Adipocyte (in vitro differentiated cells): ENCODE measurements at places on chromosomes 7 and 10.

DNA sequence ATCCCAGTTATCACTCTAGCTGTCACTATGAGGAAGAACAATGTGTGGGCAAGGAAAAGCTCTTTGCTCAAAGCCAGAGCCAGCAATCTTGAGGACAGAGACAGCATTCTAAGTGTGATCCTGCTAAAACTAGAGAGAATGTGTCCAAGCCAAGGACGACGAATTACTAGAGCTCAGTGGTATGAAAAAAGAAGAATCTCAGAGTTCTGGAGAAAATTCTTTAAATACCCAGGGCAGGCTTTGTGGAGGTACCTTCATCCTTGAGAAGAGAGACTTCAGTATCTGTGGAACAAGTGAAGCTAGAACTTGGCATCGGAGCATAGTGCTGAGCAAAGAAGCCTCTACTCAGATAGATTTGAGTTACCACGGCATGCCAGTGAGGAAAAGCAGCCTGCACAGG, 209.8 kb downstream of the TRIL start:
- DNase-seq, result no peak

GRCh38 chr10:109933984-109934565, 10.8 kb upstream of the XPNPEP1 start:
- no peak for DNase-seq

DNA sequence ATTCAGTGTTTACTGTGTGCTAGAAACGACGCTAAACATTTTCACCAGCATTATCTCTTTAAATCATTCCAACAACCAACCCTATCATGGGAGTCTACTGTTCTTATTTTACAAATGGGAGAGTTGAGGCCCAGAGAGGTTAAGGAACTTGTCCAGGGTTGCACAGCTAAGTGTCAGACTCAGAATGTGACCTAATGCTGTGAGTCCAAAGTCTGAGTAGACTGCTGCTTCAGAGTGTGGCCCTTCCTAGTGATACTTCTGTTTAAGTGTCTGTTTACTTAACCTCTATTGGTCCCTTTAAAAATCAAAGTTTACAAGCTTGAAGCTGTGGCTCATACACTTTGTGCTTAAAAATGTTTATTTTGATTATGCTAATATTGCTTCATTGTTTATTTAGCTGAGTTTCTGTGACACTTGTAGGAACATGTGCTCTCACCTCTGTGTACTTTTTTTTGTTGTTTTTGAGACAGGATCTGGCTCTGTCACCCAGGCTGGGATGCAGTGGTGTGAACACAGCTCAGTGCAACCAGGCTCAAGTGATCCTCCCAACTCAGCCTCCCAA, 84.4 kb upstream of the SYPL1 start:
- DNase-seq, result no peak

- peak; percentile 98 for DNase-seq
Measured at GRCh38 chr7:131027287-131027773, 293.3 kb upstream of the KLF14 start.

GRCh38 chr7:83870515-83870914, 221.6 kb upstream of the SEMA3E start:
- DNase-seq, result no peak

GRCh38 chr7:36198854-36199266, 45.8 kb downstream of the EEPD1 start:
- DNase-seq, result no peak

DNA sequence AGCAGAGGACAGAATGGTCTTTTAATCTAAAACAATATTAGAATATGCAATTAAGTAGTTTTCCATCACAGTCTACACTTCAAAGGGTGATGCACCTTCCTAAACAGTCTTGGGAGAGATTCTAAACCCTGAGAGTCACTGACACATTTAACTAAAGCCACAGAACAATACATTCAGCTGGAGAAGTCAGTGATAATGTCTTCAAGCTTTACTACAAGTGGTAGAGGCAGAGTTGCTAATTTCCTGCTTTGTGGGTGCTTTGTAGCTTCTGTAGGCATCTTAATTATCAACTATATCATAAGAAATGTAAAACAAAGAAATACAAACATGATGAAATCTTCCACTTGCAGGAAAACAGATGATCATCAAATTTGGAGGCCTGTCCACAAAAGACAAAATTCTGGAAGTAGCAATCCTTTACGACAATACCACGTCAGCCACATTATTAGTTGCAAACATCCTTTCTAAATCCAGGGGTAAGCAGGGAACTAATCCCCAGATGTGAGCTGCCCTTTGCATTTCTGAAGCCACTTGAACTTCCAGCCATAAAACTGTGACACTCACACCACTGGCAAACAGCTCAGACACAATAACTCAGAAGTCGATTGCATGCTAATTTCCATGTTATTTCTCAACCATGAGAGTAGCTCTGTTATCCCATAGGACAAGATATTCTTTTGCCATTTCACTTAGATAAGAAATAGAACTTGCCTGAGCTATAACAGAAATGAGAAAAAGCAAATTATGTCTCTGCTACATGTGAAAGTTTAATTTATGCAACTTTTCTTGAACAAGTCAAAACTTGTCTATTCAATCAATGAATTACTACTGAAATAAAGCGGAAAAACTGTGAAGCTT, 212.2 kb downstream of the FAM107B start:
- no peak for DNase-seq

- no peak for DNase-seq
Measured at GRCh38 chr7:100456562-100456961, 7.5 kb downstream of the SPACDR start.

DNA sequence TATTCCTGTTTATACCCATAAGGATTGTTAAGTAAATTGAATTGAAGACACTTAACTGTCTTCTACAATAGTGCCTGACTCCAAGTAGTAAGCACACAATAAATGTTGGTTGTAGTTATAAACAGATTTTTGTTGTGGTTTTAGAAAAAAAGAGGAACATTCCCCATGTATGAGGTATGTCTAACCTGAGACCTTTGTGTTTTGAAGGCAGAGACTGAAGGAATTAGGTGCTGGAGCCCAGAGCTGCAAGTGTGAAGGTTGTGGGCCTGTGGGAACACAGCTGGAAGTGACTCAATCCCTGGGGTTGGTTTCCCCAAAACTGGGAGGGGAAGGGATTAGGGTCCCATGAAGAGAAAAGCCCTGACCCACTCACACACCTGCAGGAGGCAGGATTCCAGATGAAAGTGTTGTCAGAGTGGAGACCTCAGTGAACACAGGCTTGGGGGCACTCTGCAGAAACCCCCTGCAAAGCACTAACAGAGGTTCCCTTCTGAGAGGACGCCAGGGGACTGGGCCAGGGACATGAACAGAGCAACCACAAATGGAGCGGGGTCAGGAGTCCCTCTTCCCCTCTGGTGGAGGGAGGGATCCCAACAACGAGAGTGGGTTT, 265.1 kb upstream of the KLF14 start:
- no peak for DNase-seq

GRCh38 chr7:68739306-68739705, 859.0 kb upstream of the AUTS2 start:
- DNase-seq, result no peak

- no peak for DNase-seq
Measured at GRCh38 chr7:57202274-57202673, 70.0 kb upstream of the ZNF479 start.

DNA sequence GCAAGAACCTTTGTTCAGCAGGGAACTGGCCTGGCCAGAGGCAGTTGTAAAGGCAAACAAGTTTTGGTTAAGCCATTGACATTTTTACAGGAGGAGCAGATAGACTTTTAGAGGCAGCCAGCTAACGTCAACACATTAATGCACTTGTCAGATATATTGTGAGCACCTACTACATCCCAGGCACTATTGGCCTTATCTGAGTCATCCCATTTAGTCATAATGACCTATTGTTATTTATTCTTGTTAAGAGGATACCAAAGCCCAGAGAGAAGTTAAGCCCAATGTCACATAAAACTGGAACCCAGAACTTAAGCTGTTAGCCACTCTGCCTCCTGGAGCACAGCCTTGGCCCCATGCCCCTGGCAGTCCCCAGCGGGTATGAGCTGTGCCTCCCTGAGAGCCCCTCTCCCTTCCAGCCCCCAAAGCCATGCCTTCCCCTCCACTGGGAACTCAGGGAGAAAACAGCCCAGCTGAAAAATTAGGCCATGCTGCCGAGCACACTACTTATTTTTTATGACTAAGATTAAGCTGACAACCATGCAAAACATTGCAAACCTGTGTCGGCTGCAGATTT, 32.7 kb upstream of the TRIM8 start:
- no peak for DNase-seq

GRCh38 chr10:26446258-26446657, 8.1 kb downstream of the APBB1IP start:
- no peak for DNase-seq

- DNase-seq, result peak; percentile 34
Measured at GRCh38 chr10:93245147-93245546, 171.5 kb downstream of the CYP26A1 start.

DNA sequence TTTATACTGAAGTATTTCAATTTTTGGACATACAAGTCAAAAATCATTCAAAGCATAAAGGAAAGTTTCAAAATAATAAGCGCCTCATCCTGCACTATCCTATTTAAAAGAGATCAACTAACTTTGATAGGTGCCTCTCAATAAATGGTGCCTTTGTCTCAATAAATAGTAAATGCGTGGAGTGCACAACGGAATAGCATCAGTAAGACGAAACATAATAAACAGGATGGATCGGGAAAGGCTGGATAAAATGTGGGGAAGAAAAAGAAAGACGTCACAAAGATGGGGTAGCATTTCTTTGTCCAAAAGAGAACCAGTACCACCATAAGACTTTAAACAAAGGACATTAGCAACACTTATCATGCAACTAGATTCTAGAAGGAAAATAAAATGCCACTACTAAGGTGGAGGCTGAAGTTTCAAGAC, 571 bp upstream of the PRKAR2B start:
- no peak for DNase-seq

GRCh38 chr10:122727426-122727825, 27.8 kb upstream of the C10orf120 start:
- DNase-seq, result no peak

- DNase-seq, result no peak
Measured at GRCh38 chr10:124709861-124710260, 34.3 kb downstream of the FAM53B start.

DNA sequence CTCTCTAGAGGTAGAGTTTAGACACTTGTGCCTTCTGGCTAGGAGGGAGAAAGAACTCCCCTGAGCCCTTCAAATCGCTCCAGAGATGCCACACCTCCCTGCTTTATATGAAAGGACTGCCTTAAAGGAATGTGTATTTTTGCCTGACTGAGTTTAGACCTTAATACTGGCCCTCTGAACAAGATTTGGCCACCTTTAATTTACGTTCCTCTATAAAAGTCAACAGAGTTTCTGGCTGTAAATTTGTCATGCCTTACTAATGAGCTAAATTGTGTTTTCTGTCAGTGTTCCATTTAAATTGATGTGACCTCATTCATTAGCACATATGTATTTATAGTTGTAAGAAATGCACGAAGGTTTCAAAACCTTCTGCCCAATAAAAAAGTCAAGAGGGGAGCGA, 48.0 kb downstream of the SEMA3C start:
- DNase-seq, result no peak

DNA sequence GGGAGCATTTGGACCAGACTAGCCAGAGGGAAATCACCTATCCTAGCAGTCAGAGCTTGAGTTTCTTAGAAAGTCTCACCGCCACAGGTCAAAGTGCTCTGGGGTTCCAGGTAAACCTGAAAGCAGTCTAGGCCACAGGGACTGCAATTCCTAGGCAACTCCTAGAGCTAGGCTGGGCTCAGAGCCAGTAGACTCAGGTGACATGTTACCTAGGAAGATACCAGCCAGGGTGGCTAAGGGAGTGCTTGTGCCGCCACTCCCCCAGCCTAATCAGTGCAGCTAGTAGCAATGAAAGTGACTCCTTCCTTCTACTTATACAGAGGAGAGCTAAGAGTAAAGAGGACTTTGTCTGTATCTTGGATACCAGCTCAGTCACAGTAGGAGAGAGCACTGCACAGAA, 348.7 kb upstream of the HPS1 start:
- DNase-seq, result no peak

DNA sequence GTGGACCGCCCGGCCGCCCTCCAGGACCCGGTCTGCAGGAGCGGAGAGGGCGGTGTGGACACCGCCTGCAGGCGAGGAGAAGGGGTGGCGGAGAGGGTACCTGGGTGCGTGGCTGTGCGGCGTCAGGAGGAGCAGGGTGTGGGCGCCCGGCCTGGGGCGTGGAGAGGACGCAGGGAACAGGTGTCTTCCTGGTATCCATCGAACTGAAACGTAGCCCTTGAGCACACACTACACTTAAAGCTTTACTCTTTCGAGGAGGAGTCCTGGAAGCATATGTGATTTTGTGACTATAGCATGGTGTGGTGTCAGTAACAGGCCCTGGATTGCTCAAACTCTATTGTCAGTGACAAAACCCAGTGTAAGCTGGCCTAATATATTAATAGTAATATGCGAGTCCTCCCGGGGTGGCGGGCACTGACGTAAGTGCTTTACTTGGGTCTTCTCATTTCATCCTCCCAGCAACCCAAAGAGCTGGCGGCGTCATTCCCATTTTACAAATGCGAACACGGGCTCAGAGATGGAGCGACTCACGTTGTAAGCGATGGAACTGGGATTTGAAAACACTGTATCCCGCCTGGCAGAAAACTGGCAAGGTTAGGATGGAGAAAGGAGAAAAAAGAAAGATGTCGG, 508 bp upstream of the TECPR1 start:
- DNase-seq, result peak; percentile 38

DNA sequence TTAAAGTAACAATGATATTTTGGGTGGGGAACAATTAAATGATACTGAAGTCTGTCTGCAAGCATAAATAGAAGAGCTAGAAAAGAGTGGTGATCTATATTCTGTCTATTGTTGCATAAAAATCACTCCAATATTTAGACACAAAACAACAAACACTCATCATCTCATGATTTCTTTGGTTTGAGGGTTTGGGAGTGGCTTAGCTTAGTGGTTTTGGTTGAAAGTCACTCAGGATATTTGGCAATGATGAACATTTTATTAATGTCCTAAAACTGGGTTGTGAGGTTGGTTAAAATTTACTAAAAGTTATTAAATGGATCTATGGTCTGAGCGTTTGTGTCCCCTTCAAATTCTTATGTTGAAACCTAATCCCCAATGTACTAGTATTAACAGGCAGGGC, 54.7 kb upstream of the EGFR start:
- no peak for DNase-seq

DNA sequence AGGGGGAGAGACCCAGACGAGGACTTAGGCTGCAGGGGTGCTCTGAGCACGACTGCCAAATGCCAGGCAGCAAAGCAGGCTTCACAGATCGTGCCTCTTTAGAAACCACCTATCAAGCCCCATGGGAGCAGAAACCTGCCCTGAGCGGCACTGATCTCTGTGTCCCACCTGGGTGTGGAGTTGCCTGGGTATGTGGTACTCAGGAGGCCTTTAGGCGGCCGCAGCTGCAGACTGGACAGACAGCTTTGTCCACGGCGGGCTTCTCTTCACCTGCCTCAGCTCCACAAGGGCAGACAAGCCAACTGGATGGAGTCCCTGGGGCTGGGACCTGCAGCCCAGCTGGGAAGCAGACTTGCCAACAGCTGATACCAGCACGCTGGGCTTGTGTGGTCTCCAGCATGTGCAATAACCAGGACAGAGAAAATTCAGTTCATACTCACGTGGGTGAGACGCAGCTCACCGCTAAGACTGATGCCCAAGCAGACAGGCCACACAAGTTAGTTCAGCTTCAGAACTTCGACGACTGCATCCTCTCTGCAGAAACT, 163.2 kb downstream of the EBF3 start:
- DNase-seq, result no peak

- no peak for DNase-seq
Measured at GRCh38 chr10:66990143-66990830, 64.5 kb downstream of the LRRTM3 start.
